ENCODE measurements at places on chromosomes 7 and 10.

GRCh38 chr7:25084821-25085220, 40.2 kb downstream of the CYCS start:
- no peak for DNase-seq

DNA sequence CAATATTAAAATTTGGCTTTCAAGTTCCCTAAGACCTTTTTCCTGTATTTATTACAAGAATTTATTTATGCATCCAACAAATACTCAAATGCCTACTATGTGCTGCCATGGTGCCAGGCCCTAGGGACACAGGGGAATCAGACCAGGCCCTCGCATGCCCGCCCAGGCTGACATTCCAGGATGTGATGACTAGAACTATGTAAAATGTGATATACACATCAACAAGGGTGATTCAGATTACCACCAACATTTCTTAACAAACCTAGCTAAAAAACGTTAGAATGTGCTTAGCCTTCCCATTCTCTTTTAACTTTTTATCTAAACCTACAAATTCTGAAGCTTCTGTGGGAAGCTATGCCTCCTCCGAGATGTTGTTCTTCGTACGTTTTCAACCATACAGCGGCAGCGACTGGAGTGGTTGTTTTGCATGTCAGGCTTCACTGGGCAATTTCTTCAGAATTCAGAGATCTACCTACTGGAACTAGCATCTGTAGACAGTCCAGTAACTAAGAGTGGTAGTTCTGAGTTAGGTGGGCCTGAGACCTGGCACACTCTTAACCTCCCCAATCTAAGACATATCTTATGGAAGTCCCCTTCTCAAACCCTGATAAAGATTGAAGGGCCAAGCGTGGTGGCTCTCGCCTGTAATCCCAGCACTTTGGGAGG, 22.1 kb downstream of the GNA12 start:
- DNase-seq: peak; percentile 72

- no peak for DNase-seq
Measured at GRCh38 chr10:78053211-78053868, 19.7 kb downstream of the RPS24 start.

DNA sequence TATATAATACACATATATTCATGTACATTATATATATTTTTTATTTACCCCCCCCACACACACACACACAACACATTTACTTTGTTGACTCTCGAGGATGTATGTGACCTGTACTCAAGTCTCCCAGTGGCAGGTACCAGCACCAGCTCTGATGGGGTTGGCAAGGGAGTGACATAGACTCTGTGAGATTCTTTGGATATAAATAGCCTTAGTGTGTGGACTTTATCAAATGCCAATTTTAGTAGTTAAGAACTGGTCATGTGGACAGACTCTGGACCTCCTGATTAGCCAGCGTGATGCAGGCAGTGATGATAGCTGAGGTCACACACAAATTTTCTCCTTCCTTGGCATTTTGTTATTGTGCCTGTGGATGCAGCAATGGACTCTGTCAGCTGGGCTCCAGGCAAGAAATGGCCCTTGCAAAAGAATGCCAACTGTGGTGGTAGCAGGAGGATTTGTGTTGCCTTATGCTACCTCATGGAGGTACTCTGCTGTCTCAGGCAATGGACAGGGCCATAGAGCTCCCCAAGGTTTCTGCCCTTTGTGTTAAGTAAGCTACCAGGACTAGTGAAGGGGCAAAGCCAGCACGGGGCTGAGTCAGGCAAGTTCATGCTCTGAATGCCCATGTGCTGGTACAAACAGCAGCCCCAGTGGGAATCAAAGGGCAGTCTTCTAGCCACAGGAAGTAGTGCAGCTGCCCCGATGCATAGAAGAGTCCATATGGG, 224.6 kb upstream of the ZWINT start:
- DNase-seq: no peak

DNA sequence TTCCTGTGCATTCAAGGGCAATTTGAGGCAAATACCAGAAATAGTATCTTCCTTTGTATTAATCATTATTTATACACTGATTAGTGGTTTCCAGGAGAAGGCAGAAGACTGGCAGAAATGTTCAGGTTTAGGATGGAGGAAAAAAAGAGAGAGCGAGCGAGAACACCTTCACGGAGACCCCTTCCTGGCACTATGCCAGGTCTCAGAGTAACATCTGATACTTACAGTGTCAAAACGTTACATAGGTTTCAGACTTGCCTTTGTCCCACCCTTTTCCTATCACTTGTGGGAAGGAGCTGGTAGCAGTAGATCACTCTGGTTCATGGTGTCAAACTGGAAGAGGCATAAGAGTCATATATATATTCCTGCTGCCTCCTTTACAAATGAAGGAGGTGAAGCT, 652 bp downstream of the OR2A12 start:
- no peak for DNase-seq
